ENCODE measurements at places on chromosomes 13 and 19.

- DNase-seq = no peak
Measured at GRCh38 chr19:4081441-4082129, 14.9 kb upstream of the ZBTB7A start.

DNA sequence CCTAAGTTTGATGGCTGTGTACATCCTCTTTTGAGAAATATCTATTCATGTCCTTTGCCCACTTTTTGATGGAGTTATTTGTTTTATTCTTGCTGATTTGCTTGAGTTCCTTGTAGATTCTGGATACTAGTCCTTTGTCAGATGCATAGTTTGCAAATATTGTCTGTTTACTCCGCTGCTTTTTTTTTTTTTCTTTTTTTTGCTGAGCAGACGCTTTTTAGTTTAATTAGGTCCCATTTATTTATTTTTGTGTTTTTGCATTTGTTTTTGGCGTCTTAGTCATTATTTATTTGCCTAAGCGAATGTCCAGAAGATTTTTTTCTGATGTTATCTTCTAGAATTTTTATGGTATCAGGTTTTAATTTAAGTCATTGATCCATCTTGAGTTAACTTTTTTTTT is 114.9 kb downstream of the GPC6 start:
- DNase-seq = no peak

DNA sequence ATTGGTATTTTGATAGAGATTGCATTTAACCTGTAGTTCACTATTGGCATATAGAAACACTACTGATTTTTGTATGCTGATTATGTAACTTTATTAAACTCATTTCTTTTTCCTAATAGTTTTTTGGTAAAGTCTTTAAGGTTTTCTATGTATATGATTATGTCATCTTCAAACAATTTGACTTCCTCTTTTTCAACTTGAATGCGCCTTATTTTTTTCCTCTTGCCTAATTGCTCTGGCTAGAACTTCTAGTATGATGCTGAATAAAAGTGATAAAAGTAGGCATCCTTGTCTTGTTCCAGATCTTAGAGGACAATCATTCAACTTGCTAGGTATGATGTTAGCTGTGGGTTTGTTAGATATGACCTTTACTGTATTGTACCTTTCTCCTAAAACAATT is 1034.9 kb downstream of the PCDH9 start:
- no peak for DNase-seq

DNA sequence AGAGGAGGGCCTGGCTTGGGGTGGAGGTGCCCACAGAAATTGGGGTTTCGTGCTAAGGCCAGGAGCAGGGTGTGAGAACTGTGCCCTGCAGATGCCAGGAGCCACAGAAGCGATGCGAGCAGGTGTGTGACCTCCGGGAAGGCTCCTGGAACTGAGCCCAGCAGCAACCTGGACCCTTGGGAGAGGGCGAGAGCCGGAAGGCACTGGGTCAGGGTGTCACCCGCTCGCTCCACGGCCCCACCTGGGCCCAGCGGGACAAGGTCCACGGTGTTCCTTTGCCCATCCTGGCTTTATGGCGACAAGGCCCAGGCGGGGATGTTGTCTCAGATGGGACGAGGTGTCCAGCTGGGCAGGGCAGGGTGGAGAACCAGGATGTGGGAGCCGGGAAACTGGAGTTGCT is 4.2 kb downstream of the MISP start:
- DNase-seq = no peak

DNA sequence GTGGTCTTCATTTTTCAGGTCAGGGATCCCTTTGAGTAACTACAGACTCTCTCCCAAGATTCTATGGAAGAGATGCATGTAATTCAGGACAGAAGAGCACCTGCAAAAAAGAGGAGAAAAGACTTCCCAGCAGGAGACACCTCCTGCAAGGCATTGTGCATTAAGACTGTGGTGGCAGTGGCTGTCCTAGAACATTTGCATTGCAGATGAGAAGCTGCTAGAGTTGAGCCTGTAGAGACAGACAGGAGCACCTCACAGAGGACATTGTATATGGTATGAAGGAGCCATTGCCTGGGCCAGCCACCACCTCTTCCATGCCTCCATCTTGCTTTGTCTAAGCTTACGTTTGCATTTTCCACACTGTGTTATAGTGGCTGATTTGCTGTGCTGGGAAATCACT is 11.2 kb upstream of the MYO16 start:
- DNase-seq = no peak

- DNase-seq = no peak
Measured at GRCh38 chr13:69553976-69554375, 553.6 kb upstream of the ATXN8OS start.

GRCh38 chr13:110402299-110403069 is 95.4 kb downstream of the COL4A2 start:
- no peak for DNase-seq

GRCh38 chr19:51784922-51785690 is 9.9 kb upstream of the FPR3 start:
- no peak for DNase-seq

DNA sequence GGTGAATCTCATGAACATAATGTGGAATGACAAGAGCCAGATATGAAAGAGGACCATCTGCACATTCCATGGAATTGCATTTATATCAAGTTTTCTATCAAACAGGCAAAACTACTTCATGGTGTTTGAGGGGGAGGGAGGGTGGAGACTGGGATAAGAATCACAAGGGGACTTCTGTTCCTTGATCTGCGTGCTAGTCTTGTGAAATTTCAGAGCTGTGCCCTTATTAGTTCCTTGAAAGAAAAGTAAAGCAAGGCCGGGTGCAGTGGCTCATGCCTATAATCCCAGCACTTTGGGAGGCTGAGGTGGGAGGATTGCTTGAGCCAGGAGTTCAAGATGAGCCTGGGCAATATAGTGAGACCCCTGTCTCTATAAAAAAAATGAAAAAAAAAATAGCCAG is 30.2 kb upstream of the CEBPG start:
- DNase-seq = no peak

DNA sequence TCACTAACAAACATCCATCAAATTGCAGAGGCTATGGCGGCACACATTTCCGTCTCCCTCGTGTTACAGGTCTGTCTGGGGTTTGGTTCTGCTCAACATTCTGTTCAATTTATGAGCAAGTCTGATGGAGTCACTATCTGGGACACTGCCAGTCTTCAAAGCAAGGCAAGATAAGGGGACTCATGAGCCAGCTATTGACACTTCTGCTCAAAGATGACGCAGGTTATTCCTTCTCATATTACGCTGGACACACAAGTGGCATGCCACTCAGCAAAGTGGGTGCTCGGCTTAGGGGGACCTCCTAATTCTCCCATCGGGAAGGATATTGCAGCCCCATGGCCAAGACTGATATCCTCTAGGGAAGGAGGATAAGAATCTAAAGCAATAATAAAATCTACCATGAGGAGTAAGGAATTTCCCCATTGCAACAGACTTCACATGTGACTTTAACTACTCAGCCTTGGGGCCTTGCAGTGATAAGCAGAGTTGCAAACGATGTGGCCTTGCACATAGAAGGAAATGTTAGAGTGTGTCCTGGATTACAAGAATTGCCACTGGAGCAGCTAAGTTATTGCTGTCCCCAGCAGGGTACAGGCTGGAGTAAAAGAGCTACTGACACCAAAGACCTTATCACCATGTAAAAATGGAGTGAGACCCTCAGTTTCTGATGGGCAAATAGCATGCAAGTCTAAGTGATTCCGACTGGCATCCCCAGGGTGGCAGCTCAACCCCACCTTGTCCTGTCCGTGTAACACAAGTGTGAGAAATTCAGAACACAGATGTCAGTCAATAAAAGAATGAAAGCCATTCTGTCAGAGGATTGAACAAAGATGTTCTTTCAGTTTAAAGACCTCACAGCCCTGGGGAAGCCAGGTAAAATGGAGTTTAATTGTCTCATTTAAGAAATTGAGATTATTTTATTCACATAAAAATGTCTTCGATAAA is 306.1 kb downstream of the IRS2 start:
- DNase-seq = no peak

- no peak for DNase-seq
Measured at GRCh38 chr13:47908197-47908902, 92.7 kb downstream of the SUCLA2 start.

Measured in CD4-positive, alpha-beta T cell treated with Interleukin-17A for 4 hours (primary cell).